ENCODE measurements at places on chromosomes 7 and 10.

- no peak for DNase-seq
Measured at GRCh38 chr7:2908103-2908683, 64.1 kb upstream of the GNA12 start.

- DNase-seq = no peak
Measured at GRCh38 chr7:132519936-132520335, 56.3 kb downstream of the PLXNA4 start.

DNA sequence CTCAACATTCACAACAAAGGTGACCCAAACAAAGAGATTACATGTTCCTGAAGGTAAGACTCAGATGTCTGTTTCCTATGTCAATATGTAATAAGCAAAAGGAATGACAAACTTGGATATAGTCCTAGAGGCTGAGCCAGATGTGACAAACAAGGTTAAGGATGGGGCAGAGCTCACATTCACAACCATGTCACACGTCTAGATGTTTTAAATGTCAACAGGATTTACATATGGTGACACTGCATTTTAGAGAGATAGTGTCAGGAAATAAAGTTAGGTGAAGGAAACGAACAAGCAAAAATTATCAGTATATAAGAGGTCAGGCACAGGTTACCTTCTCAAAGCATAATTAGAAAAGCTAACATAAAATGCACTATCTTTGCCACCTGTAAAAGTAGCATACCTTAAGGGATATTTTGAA is 8.4 kb downstream of the RELN start:
- no peak for DNase-seq

GRCh38 chr10:22280078-22280477 is 36.1 kb upstream of the COMMD3 start:
- no peak for DNase-seq

GRCh38 chr7:24870766-24871165 is 109.2 kb downstream of the OSBPL3 start:
- DNase-seq = no peak

GRCh38 chr7:30927040-30927439 is 15.4 kb downstream of the AQP1 start:
- DNase-seq = peak; percentile 1

- DNase-seq = no peak
Measured at GRCh38 chr7:37532636-37533035, 84.0 kb upstream of the ELMO1 start.

DNA sequence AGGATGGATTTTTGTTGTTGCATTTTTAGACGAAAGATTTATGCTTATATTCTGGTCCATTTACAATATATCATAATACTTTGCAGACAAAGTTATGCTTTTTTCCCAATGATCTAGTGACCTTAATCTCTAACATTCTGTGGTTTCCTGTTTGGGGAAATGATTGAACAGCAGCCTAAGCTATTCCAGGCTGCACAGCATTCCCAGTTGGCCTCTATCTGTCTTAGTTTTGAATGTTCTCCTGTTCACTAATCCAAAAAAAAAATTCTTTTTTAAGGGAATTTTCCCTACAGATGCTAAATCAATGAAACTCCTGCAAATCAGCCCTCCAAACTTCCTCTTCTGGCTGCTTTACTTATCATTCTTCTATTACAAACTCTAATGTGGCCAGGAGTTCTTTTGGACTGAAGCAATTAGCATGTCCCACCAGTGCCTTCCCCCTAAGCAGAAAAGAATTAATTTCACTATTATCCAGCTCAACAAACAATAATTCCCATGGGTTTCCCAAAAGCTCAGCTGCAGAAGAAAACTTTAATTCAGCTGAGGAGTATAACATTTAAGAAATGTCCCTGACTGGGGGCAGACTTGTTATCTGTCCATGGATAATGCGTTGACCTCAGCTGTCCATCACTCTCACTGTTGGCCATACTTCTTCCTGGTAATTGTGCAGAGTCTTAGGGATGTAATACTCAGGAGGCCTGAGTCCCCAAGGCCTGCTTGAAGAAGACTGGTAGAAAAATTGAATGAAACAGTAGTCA is 81.9 kb upstream of the TRIL start:
- DNase-seq = no peak

DNA sequence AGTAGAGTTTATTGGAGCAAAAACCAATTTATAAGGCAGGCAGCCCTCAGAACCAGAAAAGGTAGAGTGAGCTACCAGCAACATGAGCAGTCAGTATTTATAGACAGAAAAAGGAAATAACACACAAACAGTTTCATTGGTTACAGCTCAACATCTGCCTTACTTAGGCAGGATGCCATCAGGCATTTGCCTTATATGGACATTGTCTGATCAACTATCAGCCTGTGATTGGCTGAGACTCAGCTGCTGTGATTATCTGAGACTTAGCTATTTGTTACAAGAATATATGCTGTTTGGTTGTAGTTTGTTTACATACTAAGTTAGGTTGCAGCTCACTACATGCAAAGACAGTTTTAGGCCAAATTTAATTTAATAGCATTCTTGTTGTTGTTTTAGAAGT is 60.4 kb upstream of the CDK1 start:
- DNase-seq = no peak

DNA sequence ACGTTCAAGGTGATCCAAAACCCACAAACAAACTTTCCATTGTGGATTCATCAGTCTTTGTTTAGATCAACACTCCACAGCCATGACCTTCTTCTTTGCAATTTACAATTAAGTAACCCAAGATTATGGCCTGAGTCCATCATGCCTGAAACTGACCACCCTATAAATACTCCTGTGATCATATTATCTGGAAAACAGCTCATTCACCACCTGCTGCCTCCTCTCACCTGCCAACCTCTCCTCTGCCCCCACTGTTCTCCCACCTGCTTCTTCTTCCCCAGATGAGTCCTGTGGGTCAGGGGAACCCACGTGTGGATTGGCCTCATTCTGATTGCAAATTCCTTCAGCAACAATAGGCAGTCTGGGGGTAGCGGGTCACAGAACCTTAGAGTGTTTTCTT is 81.4 kb downstream of the ABLIM1 start:
- DNase-seq = no peak

DNA sequence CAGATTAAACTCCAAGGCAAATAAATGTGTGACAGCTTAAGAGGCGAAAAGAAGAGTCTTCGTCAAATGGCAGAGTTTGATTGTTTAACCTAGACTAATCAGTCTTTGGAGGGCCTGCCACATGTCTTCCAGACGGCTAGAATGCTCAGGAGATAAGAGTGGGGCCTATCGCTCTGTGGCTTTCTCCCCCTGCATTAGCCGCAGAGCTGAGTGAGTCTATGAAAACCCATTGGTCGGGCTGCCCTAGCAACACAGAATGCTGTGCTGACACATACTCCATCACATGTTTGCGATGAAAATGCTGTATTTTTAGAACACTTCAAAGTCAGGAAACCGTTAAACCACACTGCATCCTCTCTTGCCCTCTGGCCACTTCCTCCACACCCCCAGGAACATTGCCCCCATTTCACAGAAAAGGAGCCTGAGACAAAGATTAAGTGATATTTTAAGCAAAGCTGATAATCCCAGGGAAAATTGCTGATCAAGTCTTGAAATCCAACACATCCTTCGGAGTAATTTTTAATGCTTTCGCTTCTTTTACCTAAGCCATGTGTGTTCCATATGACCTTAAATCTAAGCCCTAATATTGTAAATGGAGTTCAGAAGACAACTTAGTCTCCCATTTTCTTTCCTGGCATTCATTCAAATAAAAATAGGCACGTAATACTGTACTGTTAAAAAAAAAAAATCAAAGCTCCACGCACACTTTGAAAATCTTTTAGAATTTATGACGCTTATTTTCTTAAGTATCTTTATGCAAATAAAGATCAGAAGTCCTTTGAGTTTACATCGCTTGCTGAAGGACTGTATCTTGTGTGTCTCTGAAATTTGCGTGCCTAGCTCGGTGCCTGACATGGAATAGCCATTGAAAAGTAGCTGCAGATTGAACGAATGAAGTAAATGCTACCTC is 161.2 kb downstream of the CELF2 start:
- peak; percentile 88 for DNase-seq

GRCh38 chr7:611281-611810 is 91.7 kb upstream of the PDGFA start:
- no peak for DNase-seq

DNA sequence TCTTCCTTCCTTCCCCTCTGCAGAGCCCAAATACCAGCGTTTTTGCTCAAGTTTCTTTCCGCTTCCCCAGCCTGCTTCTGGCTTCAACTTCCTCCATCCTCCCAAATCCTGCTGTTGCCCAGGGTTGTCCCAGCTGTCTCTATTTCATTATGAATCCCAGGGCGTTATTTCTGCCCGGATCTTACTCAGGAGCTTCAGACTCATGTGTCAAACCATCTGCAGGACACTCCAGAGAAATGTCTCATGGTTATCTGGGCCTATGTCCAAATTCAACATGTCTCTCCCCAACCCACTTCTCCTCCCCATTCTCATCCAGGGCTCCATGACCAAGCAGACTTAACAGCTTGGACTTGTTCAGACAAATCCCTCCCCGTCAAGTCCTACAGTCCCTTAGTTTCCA is 15.6 kb downstream of the ARHGAP22 start:
- no peak for DNase-seq

DNA sequence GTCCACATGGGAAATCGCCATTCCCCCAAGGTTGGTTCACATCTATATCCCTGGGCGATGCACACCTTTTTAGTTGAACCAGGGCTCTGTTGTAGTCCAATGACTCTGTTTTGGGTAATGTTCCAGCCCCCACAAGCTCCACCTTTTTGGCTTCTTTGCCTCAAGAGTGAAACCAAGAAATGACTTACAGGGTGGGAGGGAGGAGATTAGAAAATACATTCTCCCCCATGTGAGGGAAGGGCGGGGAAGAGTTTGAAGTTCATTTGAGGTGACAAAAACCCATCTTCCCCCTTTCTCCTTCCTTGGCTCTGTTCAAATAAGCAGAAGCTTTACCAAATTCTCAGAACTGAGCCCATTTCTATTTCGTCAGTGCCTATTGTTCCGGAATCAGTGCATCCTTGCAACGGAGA is 82.8 kb downstream of the GATA3 start:
- peak; percentile 56 for DNase-seq

GRCh38 chr10:15263657-15264323 is 95.3 kb upstream of the NMT2 start:
- no peak for DNase-seq

DNA sequence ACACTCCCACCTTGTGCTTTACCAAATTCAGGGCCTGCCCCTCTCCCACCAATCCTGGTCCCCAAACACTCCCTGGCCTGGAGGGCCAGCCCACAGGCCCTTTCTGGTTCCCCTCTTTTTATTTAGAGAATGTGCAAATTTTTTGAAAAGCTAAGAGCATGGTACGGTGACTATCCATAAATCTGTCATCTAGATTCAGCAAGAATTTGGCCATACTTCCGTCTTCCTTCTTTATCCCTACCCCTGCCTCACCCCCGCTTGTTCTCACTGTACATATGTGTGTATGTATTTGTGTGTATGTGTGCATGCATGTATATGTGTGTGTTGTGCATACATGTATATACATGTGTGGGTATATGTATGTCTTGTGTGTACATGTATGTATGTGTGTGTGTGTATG is 8.1 kb upstream of the TBRG4 start:
- DNase-seq = no peak

- no peak for DNase-seq
Measured at GRCh38 chr7:47347816-47348385, 234.0 kb downstream of the TNS3 start.

GRCh38 chr7:1193593-1194424 is 33.8 kb upstream of the ZFAND2A start:
- DNase-seq = peak; percentile 35

DNA sequence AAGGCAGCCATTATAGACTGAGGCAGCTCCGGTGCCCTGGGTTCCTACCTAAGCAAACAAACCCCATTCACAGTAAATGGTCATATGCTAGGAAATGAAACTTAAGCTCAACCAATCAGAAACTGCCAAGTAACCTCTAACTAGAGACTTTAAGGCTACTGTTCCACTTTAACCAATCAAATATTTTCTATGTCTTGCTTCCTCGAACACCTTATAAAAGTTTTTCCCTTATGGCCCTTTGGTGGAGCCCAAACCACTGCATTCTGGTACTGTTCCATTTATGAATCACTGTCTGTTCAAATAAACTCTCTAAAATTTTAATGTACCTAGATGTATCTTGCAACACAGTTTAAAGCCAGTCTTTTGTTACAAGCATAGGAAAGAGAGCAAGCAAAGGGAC is 361.1 kb downstream of the HGF start:
- DNase-seq = no peak

GRCh38 chr10:73439605-73440312 is 6.4 kb upstream of the MSS51 start:
- DNase-seq = no peak

DNA sequence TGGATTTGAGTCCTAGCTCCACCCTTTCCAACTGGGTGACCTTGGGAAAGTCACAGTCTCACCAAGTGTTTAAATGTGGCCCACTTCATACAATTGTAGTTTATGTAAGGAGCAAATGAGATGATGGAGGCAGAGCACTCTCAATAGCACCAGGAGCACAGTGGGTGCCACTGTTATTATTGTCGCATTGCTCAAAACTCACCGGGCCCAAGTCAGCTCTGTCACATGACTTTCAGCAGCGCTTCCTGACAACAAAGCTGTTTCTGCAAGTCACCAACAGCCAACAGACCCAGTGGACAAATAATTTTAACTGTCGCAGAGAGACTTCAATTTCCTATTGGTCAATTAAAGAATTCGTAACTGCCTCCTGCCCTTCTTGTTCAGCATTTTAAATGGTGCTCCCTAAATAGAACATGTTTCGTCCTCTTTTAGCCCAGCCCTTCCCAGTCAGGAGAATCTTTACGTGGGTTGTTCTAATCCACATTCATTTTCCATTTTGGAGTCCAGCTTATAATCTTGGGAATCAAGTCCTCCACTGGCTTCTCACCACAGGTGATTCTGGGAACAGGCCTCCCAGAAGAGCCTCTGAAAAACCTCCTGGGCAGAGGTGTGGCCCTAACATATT is 415.6 kb upstream of the NPVF start:
- no peak for DNase-seq

DNA sequence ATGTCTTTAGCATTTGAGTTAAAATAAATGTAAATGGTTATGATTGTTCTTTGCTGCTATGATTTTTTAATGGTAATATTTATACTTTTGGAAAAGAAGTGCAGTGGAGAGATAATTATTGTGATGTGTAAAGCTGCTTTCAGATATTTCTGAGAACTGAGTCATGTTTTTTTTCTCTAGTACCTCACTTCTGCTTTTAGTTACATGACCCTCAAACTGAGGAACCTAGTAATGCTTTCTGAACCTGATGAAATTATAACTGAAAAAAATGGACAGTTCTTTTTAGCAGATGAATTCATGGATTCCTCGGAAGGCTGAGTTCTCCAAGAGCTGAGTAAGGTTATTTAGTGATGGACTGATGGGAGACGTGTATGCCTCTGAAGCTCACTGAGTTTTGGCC is 167.8 kb downstream of the CDCA7L start:
- no peak for DNase-seq

DNA sequence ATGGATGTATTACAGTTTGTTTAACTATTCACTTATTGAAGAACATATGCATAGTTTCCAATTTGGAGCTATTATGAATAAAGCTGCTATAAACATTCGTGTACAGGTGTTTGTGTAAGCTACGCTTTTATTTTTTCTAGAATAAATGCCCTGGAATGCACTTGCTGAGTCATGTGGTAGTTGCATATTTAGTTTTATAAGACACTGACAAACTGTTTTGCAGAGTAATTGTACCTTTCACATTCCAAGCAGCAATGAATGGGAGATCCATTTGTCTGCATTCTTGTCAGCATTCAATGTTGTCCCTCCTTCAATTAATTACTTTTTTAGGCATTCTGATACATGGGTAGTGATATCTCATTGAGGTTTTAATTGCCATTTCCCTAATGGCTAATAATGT is 373.6 kb upstream of the GHITM start:
- no peak for DNase-seq

GRCh38 chr7:117873310-117874190 is at the start of gene CTTNBP2:
TSS of gene CTTNBP2 (minus strand) at chr7:117873441. CDS start at chr7:117873415, 26 bp downstream.
- no peak for DNase-seq

Measured in stimulated activated CD4-positive, alpha-beta T cell treated with anti-CD3 and anti-CD28 coated beads, Interleukin-4, amount 100 ng/mL, for 24 hours (primary cell).